ENCODE measurements at places on chromosomes 4 and X. TPM values are rescaled to one million over a fixed set of nuclear protein-coding genes. Genes with fewer than 3 reads are reported as not detected.

GRCh38 chrX:15680401-15680800, 15.8 kb upstream of the CLTRN start:
- DNase-seq: no peak

- DNase-seq: no peak
Measured at GRCh38 chr4:158884280-158884679, 115.5 kb downstream of the FNIP2 start.

ARL9 gene
- total RNA-seq: not detected

CFAP47 gene
- total RNA-seq: under 0.01 TPM
